ENCODE measurements at places on chromosomes 11 and 22.

DNA sequence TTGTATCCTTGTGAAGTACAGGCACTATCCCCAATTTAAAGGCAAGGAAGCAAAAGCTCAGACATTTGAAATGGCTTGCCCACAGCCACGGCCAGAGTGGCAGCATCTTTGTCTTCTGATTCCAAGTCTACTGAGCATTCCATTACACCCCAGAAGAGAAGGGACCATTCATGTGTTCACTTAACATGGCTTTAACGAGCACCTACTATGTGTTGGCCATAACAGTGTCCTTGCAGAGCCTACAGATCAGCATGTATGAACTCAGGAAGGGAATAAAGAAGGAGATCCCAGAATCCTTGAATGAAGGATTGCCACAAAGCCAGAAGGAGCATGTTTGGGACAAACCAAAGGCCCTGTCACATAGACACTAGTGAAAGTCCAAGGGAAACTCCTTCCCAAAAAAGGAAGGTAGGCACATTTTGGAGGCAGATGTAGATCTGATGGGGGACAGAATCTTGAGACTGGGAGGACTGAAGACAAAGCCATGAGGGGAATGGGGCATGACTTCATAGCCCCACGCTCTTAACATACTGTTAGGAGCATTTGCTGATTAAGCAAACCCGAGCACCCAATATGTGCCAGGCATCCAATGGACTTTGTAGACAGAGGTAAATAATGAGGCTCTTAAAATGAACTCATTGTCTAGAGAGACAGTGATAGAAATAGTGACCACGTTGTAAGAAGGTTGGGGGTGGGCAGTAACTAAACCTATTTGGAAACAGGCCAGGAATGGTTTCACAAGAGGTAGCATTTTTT is 54.9 kb downstream of the P4HA3 start:
- peak; percentile 5 for DNase-seq

- DNase-seq = no peak
These were observed 168.8 kb downstream of the GRIK4 start for GRCh38 chr11:120680322-120680721.

- DNase-seq = no peak
These were observed 6.4 kb downstream of the CABP2 start for GRCh38 chr11:67516806-67517205.

DNA sequence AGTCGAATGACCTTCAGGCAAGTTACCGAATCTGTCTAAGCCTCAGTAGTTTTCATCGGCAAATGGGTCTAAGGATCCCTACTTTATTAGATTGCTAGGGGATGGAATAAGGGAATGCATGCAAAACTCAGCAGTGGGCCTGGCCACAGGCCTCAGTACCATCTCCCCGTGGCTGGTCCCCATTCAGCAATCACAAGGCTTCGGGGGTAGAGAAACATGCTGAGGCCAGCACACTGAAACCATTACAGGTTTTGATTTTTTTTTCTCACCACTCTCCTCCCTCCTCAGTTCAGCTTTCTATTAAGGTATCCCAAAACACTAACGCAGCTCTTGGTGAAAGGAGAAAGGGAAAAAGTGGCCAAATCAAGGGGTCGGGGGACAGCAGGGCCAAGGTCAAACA is 11.9 kb downstream of the KIRREL3 start:
- no peak for DNase-seq

DNA sequence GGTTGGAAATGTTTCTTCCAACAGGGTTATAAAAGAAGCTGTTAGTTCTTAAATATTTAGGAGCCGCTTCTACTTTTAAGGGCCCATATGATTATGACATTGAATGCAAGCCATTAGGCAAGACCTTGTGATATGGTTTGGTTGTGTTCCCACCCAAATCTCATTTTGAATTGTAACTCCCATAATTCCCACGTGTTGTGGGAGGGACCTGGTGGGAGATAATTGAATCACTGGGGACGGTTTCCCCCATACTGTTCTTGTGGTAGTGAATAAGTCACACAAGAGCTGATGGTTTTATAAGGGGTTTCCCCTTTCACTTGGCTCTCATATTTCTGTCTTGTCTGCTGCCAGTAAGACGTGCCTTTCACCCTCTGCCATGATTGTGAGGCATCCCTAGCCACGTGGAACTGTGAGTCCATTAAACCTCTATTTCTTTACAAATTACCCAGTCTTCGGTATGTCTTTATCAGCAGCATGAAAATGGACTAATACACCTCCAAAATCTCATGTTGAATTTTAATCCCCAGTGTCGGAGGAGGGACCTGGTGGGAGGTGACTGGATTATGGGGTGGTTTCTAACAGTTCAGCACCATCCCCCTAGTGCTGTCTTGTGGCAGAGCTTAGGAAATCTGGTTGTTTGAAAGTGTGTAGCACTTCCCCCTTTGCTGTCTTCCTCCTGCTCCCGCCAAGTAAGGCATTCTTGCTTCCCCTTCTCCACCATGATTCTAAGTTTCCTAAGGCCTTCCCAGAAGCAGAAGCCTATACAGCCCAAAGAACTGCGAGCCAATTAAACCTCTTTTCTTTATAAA is 4.3 kb downstream of the CD59 start:
- DNase-seq = no peak

DNA sequence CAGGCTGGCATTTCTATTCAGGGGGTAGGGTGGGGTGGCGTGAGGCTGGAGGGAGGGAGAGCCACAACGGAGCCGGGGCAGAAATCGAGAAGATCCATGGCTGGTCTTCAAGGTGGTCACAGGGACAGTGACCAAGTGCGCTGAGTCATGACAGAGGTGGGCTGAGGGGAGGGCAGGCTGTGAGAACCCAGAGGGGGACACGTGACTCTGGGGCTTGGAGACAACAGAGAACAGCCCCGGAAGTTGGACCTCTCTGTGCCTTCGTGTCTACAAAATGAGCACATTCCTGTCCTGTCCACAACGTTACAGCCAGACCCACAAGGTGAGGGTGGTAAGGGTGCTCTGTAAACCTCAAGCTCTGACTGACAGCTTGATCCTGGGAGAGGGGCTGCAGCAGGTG is 35.1 kb upstream of the ARFGAP3 start:
- no peak for DNase-seq

GRCh38 chr22:17152971-17153370 is 6.1 kb downstream of the HDHD5 start:
- DNase-seq = no peak

- DNase-seq = no peak
These were observed 480.0 kb upstream of the CADM1 start for GRCh38 chr11:115984228-115984627.

DNA sequence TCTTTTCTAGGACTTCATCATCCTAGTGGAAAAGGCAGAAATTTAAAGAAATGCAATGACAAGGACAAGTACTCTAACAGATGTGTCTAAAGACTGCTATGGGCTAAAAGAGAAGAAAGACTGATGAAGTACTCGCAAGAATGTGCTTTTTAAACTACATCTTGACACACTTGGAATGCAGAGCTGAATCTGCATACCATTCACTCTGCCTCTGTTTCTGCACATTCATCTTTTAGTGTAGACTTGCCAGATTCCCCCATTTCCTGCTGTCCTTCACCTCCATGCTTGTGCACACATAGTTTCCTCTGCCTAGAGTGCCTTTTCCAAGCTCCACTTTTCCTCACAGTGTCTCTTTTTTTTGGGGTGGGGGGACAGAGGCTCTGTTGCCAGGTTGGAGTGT is 239.0 kb upstream of the CCDC179 start:
- no peak for DNase-seq

DNA sequence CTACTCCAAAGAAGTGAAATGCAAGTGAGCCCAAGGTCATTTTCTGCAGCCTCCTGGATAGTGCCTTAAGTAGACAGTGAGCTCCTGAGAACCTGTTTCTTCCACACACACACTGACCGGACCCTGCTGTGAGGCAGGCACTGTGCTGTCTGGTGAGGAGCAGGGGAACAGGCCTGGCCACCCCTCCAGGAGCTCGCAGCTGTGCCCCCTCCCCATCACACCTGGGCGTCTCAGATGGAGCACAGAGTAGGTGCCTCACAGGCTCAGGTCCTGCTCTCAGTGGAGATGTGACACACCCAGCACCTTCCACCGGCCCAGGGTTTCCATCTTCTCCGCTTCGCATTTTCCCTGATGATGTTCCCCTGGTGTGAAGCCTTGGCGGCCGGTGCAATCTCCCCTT is 174.9 kb downstream of the ST3GAL4 start:
- no peak for DNase-seq

DNA sequence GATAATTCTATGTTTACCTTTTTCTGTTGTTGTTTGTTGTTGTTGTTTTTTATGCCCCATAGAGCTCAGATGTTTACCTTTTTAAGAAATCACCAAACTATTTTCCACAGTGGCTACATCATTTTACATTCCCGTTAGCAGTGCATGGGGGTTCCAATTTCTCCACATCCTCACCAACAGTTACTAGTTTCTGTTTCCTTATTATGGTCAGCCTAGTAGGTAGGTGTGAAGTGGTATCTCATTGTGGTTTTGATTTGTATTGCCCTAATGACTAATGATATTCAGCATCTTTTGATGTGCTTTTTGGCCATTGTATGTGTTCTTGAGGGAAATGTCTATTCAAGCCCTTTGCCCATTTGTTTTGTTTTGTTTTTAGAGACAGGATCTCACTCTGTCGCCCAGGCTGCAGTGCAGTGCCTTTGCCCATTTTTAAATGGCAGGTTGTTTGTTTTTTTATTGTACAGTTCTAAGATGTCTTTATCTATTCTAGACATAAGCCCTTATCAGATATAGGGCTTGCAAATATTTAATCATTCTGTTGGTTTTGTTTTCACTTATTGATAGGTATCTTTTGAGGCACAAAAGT is 27.5 kb downstream of the CHEK2 start:
- no peak for DNase-seq

DNA sequence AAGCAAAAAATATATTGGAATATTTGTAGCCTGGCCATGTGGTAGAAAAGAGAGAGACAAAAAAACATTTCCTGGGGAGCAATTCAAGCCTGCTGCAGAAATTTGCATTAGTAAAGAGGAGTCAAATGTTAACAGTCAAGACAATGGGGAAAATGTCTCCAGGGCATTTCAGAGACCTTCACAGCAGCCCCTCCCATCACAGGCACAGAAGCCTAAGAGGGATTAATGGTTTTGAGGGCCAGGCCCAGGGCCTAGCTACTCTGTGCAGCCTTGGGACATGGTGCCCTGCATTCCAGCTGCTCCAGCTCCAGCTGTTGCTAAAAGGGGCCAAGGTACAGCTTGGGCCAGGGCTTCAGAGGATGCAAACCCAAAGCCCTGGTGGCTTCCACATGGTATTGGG is 46.8 kb downstream of the PGR start:
- no peak for DNase-seq

GRCh38 chr11:112306230-112306629 is 45.6 kb upstream of the PLET1 start:
- DNase-seq = no peak

DNA sequence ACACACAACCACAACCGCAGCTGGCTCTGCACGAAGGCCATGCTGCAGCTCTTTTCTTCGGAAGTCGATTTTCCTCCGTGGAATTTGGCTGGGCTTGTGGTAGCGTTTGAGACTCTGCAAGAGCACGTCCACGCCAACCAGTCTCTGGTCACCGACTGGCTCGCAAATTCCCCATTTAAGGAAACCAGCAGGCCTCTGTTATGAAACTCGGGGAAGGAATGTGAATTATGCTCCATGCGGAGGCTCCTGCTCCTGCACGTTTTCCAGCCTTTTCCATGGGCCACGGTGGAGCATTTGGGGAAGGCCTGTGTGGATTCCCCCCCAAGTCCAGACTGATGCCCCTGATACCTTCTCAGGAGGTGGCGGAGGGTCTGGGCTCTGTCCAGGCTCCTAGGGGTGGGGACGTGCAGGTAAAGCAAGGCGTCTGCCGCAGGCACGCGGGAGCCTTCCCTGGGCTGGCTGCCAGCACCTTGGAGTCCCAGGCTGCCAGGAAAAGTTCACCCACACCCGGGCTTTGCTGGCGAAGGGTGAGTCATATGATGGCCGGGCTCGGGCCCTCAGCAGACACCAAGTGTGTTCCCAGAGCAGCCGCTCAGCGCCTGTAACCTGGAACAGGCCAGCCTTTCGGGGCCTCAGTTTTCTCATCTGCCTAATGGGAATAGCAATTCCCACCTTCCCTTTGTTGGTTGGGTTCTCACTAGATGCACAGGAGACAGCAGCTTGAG is 41.9 kb downstream of the LRP5 start:
- DNase-seq = no peak

DNA sequence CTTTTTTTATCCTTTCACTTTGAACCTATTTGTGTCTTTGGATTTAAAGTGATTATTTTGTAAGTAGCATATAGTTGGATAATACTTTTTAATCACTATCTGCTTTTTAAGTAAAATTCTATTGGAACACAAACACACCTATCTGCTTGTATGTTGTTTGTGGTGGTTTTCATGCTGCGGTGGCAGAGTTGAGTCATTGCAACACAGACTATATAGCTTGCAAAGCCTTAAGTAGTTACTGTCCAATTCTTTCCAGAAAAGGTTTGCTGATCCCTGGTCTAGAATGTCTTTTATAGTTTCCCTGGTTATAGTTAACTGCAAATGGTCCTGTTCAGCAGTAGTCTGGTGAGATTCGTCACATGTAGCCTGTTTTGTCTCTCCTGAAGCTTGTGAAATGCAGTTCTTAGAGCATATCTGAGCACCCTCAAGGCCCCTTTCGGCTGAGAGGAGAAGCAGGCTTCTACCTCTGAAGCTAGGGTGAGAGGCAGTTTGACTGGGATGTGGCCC is 21.5 kb downstream of the SHANK3 start:
- DNase-seq = no peak

DNA sequence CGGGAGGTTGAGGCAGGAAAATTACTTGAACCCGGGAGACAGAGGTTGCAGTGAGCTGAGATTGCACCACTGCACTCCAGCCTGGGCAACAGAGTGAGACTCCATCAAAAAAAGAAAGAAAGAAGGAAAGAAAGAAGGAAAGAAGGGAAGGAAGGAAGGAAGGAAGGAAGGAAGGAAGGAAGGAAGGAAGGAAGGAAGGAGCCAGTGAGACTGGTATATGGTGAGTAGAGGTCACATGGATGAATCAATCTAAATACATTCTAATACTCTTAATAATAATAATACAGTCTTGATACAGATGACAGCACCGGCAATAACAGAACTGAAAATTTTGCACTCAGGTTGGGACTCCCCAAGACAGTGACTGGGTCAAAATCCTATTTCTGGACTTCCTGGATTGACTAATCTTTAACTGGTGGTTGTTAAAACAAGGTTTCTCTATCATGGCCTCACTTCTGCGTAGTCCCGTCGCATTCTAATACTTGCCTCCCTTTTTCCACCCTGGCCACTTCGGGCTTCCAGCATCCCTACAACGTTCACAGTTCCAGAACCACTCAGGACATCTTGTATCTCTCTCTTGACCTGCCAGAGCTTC is 53.5 kb upstream of the EIF3M start:
- no peak for DNase-seq

DNA sequence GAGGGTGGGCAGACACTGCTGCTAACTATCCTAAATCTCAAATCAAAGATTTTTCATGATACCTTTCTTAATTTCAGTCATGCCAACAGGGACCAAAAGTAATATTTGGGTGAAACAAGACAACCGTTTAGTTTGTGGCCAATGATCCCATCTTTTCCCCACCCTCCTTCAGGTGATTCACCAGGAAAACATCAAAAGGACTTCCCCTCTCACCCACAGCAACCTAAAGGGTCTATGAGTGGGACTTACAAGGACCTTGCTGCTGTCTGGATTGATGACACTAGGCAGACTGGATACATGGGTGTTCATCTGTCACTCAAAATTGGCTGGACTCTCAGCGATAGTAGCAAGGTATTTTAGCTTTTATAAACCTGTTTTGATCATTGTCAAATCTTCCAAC is 62.0 kb upstream of the ZC3H12C start:
- no peak for DNase-seq

GRCh38 chr11:72497731-72498130 is 63.4 kb upstream of the CLPB start:
- no peak for DNase-seq
